ENCODE measurements at places on chromosomes 1 and 21. TPM values are rescaled to one million over a fixed set of nuclear protein-coding genes. Genes with fewer than 3 reads are reported as not detected.

Gene WNT9A
- total RNA-seq: 9.0 TPM

Gene UMODL1
- not detected for total RNA-seq

Gene IGSF3
- 19.3 TPM for total RNA-seq

Gene CFHR1
- 0.23 TPM for total RNA-seq

Gene SCNM1
- total RNA-seq: 44.6 TPM

Gene CAPZB
- 227 TPM for total RNA-seq

Gene RHD
- total RNA-seq: not detected

Gene ESPN
- total RNA-seq: 1.0 TPM

Gene CDK18
- 0.96 TPM for total RNA-seq

Gene REN
- total RNA-seq: not detected

Gene PTGFR
- total RNA-seq: not detected

Gene POFUT2
- total RNA-seq: 21.2 TPM

Gene TFF2
- total RNA-seq: not detected

Gene ACTL8
- total RNA-seq: 1.0 TPM

Gene FMO5
- total RNA-seq: 0.35 TPM

Gene C4BPA
- 0.52 TPM for total RNA-seq

Gene CYP4X1
- not detected for total RNA-seq

Gene CCDC28B
- 2.4 TPM for total RNA-seq

Gene AMPD1
- total RNA-seq: not detected

Gene PROK1
- total RNA-seq: not detected

Gene AMY1B
- not detected for total RNA-seq

Gene LCE1E
- total RNA-seq: not detected

Gene PLPPR5
- not detected for total RNA-seq

Gene CCDC185
- not detected for total RNA-seq

Gene TMEM52
- total RNA-seq: 0.30 TPM

Gene IRF6
- 0.19 TPM for total RNA-seq

Gene LEPR
- total RNA-seq: 1.8 TPM

Gene TIE1
- total RNA-seq: not detected

Gene PRAMEF13
- total RNA-seq: not detected

Gene FGR
- total RNA-seq: not detected

Gene IL19
- total RNA-seq: 0.13 TPM

Measured in A549 treated with Mapracorat at 1 μM for 4 hours (cell line).